ENCODE measurements at places on chromosomes 6 and 20.

DNA sequence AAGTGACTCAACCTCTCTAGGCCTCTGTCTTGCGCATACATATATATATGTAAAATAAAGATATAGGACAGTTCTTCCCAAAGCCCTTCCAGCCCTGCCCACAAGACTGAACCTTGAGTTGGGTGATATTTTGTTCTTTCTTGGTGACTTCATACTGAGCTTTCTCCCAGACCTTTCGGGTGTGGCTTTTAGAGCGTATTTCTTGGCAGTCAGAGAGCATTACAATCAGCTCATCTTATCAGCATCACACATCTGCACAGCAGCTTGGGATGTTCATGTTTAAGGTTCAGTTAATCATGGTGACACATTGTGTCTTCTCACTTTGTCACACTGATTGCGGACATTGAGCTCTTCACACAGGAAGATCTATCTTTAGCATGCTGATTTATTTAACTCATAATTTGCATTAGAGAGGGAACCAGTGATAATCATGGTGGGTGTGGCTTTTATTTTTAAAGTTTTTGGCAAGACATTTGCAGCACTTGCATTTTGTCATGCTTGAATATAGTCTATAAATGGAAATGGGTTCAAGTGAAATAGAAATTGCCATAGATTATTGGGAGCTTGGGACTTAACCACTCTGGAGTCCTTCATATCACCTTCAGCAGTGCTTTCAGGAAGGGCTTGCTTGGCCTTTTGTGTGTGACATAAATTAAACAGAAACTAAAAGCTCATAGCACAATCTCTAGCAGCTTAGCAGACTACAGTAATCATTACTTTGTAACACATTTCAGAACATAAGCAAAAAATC is 8.3 kb downstream of the KIF3B start:
- no peak for DNase-seq

- peak; percentile 31 for DNase-seq
Observed at GRCh38 chr6:6703699-6704098, 115.2 kb downstream of the LY86 start.

- no peak for DNase-seq
Observed at GRCh38 chr20:32973077-32973717, 31.0 kb downstream of the SUN5 start.

DNA sequence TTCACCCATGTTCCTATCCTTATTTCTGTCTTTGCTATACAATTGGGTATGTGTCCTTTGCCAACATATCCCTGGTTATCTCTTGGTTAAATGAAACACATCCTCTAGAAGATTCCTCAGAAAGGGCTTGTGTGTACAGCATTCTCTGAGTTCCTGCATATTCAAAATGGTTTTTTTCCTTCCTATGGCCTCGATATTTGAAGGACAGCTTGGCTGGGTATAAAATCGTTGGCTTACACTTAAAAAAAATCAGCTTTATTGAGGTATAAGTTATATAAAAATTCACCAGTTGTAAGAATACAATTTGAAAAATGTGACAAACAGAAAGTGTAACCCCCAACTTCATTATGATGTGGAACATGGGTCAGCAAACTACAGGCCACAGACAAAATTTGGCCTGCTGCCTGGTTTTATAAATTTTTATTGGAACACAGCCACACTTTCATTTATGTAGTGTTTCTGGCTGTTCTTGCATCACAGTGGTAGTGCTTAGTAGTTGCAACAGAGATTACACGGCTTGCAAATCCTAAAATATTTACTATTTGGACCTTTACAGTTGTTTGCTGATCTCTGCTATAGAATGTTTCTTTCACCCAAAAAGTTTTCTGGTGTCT is 16.7 kb downstream of the PCMT1 start:
- no peak for DNase-seq

- no peak for DNase-seq
Observed at GRCh38 chr6:117607511-117607910, 5.2 kb upstream of the GOPC start.

- peak; percentile 86 for DNase-seq
Observed at GRCh38 chr6:144285798-144286502, 815 bp downstream of the UTRN start.
